OCI-LY7 (cell line): ENCODE measurements at places on chromosomes 4 and X. TPM values are rescaled to one million over a fixed set of nuclear protein-coding genes. Genes with fewer than 3 reads are reported as not detected.

Gene RPS6KA6
- total RNA-seq: not detected in 2 replicates

Gene MAGEA9B
- not detected in 2 replicates for total RNA-seq

Gene GRID2
- not detected in 2 replicates for total RNA-seq

Gene ETDB
- not detected in 2 replicates for total RNA-seq

DNA sequence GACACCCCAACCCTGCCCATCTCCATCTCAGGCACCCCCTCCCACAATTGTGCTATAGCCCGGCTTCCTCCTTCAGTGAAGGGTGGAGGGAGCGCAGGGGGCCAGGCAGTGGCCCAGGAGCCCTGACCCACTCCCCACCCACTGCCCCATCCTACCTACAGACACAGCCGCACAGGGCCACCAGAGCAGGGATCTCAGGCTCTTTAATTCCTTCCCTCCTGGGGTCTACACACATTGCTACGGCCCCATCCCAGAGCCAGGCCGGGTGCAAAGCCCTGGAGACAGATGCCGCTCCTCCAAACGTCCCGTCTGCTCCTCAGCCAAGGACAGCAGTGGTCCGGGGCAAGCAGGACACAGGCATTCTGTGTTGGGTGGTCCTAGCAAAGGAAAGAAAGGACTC is 12.8 kb upstream of the DUSP9 start:
- no peak for DNase-seq

DNA sequence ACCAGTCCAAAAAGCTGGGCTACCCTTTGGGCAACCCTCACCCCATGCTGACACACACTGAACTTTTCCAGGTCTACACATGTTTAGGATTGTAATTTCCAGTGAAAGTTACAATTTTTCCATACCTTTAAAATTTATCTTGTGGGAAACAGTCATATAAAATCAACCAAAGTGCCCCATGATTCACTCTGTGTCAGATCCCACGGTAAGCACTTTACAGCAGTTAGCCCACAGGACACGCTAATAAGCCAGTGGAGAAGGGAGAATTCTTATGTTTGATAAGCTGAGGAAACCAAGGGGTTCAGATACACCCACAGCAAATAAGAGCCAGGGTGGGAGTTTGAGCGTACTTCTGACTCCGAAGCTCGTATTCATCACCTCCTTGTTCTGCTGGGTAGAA is 72.4 kb upstream of the TBL1X start:
- DNase-seq: no peak

DNA sequence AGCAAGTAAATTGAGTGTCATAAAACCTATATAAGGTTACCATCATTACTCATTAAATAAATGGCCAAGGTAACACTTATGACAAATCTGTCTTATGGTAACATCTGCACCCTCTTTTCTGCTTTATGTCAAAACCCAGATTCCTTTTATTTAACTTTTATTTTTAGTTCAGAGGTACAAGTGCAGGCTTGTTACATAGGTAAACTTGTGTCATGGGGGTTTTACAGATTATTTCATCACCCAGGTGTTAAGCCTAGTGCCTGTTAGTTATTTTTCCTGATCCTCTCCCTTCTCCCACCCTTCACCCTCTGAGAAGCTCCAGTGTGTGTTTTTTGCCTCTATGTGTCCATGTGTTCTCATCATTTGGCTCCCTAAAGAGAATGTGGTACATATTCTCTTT is 930.7 kb downstream of the CCSER1 start:
- no peak for DNase-seq

GRCh38 chr4:90137555-90137954 is 10.4 kb downstream of the CCSER1 start:
- DNase-seq: no peak

DNA sequence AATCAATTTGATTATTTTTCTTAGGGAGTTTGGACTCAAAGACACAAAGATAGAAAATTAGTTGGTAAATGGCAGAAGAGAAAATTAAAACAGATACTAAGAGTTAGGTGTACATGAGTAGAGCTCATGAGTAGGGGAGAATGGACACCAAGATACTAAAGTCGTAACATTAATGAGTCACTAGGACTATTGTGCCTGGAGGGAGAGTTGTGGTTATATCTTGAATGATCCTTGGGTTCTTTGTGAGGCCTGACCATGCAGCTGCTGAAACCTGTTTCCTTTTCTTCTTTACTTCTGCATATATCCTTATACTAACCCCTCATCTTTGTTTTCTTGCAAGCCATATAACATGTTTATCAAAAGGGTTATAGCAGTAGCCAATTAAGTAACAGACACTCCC is 532.8 kb downstream of the RPA4 start:
- no peak for DNase-seq

DNA sequence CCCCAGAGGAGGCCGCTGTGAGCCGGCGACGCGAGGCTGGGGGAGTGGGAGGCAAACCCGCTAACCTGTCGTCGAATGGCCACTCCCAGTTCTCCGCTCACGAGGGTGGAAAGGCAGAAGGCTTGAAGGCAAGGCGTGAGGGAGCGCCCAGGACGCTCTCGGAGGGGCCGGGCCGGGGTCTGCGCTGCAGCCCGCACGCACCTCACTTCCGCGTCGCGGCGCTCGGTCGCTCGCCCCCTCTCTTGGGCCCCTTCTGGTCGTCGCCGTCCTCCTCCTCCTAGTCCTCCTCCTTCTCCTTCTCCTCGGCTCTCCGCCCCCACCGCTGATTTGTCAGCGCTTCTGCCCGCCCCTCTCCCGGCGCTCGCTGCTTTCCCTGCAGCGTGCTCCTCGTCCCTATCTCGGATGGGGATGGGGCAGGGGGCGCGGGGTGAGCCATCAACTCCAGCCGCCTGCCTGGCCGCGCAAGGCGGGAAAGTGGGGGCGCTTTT is at the start of gene SNCA:
SNCA (minus strand) TSS at position 265 of the 488 bp plus-strand sequence. CDS start 1,494 bp downstream, outside the sequence.
- DNase-seq: no peak

DNA sequence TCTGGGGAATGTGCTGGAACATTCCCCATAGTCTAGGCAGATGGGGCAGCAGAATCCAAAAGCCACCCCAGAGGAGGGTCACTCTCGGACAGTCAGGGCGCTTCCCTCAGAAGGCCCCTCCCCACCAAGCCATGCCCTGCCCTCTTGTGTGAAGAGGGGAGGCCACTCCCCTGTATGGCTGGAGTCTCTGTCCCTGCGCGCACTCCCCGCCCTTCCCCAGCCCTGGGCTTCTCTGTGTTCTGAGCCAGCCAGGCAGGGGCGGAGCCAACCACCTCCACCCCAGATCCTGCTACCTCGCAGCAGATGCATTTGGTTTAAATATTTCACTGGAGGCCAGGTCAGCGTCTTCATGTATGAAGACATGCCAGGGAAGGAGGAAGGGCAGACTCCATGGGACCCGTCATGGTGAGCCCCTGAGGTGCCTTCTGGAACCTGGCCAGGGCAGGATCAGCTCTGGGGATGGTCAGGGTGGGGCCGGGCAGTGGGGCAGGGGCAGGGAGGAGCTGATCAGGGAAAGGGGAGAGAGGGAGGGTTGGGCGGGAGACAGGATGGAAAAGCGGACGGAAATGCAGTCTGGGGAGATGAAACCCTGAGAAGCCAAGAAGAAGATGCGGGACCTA is 107.3 kb downstream of the ADRA2C start:
- DNase-seq: no peak

GRCh38 chrX:7412840-7413239 is 264.9 kb upstream of the PUDP start:
- no peak for DNase-seq

GRCh38 chr4:114603497-114603896 is 4.9 kb downstream of the UGT8 start:
- DNase-seq: peak; percentile 85

DNA sequence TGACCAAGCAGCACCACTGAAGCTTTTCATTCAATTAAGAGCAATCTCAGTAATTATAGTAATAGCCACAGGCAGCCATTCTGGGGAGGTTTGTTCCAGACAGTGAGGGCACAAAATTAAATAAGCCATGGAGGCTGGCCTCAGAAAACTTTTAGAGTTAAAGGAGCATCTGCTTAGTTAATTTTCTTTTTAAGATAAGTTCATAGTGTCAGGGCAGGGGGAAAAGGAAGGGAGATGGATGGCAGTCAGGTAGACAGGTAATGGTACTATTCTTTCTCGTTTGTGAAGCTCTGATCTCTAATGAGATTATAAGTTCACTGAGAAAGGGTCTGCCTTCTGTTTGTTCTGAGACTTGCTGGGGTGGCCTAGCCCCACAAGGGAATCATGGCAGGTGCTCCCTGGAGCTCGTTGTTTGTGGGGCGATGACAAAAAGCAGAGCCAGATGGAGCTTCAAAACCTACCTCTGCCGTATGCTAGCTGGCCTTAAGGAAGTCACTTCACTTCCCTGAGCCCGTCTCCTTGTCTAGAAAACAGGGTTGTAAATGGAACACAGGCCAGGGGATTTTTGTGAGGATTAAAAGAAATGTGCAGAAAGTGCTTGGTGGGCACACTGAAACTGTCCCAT is 44.6 kb upstream of the FGFBP2 start:
- no peak for DNase-seq

- no peak for DNase-seq
These were observed 335.8 kb upstream of the F9 start for GRCh38 chrX:139194571-139195280.

- DNase-seq: no peak
These were observed 82.3 kb downstream of the NEK1 start for GRCh38 chr4:169530048-169530447.
